Right renal pelvis (tissue), 4 donors: ENCODE measurements at places on chromosomes 3 and 15. TPM values are rescaled to one million over a fixed set of nuclear protein-coding genes. Genes with fewer than 3 reads are reported as not detected.

Gene CD276
- 176 TPM for polyA plus RNA-seq

Gene CHRD
- 12.2 TPM for polyA plus RNA-seq

Gene MED12L
- 1.6 TPM for polyA plus RNA-seq

Gene C3orf20
- 0.24 TPM for polyA plus RNA-seq

Gene SNTN
- polyA plus RNA-seq: 0.14 TPM

Gene MYZAP
- 7.2 TPM for polyA plus RNA-seq

Gene NR2E3
- 0.70 TPM for polyA plus RNA-seq

GRCh38 chr3:16290827-16291196, 25.8 kb downstream of the OXNAD1 start:
- no peak for DNase-seq

DNA sequence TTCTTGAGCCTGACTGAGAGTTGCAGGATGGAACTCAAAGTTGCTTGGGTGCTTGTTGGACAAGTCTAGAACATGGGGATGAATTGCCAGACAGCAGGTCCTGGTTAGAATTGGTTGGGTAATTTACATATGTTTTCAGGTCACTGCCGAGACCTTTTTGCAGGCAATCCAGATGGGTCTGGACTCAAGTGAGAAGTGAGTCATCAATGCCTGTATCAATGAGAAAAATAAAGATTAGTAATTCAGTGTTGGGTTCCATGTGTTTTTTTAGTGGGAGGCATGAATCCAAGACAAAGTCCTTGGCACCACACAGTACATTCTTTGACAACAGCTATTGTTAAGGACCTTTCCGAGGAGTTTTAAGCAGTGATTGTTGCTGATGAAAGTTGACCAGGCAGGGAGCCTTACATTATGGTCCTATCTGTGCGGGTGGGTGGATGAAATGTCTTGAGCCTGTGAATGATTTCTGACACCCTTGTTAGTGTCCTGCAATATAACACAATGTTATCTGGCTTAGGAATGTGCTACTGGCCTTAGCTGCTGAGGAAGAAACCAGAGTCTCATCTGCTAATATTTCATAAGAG, 77.7 kb downstream of the CRYGS start:
- DNase-seq: no peak

DNA sequence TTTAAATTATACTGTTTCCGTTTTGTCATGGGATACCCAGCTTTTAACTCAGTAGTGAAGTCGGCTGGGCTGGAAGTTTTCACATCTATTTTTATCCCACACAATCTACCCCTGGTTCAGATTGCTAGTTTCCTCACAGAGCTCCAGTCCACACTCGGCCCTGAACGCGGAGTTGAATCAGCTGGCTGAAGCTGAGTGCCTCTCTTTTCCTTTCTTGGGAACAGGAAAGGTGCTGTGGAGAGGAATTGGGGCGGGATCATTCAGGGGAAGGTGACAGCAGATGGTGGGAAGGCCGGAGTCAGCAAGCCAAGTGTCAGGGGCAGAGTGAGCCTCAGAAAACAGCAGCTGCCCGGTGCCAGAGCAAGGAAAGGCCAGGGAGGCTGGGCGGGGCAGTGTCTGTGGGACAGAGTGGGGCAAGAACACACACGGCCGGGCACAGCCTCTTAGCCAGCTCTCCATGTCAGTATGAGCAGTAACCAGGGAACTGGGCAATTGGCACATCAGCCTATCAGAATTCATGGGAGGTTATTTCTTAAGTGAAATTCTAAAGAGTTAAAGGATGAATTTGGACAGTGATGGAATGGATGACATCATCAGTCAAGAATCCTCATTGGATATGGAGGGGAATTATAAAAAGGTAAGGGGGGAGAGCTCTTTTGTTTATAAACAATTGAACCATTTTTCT, 135.7 kb upstream of the IL12A start:
- DNase-seq: no peak

DNA sequence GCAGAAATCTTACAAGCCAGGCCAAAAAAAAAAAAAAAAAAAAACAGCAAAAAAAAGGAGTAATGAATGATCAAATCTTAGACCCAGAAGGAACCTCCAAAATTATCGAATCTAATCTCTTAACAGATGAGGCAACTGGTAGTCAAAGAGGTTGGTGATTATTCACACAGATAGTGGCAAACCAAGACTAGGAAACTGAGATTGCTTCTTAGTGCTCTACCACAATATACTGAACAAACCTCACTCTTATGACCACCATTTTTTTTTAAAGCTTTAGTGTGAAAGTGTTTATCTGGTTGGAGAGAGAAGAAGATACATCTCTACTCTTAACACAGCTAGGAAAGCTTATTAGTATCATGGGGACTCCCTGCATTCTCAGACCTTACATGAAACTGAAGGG, 17.3 kb downstream of the ATOSA start:
- no peak for DNase-seq

- no peak for DNase-seq
These were observed 339.4 kb upstream of the CBLB start for GRCh38 chr3:106208251-106208650.

DNA sequence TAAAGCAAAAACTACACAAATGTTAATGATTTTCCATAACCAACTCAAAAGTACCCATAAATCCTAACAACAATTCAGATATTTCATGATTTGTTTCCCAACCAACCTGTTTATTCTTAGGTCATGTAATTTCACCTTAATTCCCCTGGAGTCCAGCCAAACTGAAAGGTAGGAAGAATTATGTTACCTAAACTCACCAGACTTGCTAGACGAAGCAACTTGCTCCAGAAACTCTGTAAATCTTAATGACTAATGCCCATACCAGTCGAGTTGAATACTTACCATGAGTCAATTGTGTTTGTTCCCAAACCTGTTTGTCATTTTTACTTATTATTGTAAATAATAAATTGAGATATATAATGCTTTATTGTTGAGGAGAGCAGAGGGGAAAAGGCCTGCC, 1030.0 kb downstream of the TBL1XR1 start:
- peak; percentile 16 for DNase-seq

DNA sequence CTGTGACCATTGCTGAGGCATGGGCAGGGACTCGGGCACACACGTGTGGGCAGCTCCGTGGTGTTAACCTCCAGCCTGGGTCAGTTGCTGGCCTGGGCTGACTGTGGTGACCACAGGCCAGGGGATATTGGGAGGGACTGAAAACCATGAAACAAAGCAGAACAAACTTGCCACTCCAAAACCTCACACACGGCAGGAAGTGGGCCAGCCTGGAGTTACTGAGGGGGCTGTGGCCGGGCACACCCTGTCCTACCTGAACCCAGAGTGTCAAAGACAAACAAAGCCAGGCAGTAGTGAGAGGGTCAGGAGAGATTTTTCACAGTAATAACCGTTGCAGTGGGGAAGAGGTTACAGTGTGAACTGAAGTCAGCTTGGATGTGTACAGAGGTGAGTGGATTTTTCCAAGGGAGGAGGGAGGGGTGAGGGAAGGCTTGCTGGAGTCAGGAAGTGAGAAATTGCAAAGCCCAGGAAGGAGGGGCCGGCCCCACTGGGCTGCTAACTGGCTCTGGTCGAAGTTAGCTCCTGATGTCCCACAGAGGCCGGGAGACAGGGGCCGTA, 40.0 kb upstream of the ATP10A start:
- DNase-seq: no peak

GRCh38 chr15:29448320-29448719, 178.7 kb upstream of the NSMCE3 start:
- DNase-seq: no peak

- DNase-seq: no peak
These were observed 13.6 kb upstream of the GP9 start for GRCh38 chr3:129046732-129047552.
